ENCODE measurements at places on chromosomes 2 and 18.

DNA sequence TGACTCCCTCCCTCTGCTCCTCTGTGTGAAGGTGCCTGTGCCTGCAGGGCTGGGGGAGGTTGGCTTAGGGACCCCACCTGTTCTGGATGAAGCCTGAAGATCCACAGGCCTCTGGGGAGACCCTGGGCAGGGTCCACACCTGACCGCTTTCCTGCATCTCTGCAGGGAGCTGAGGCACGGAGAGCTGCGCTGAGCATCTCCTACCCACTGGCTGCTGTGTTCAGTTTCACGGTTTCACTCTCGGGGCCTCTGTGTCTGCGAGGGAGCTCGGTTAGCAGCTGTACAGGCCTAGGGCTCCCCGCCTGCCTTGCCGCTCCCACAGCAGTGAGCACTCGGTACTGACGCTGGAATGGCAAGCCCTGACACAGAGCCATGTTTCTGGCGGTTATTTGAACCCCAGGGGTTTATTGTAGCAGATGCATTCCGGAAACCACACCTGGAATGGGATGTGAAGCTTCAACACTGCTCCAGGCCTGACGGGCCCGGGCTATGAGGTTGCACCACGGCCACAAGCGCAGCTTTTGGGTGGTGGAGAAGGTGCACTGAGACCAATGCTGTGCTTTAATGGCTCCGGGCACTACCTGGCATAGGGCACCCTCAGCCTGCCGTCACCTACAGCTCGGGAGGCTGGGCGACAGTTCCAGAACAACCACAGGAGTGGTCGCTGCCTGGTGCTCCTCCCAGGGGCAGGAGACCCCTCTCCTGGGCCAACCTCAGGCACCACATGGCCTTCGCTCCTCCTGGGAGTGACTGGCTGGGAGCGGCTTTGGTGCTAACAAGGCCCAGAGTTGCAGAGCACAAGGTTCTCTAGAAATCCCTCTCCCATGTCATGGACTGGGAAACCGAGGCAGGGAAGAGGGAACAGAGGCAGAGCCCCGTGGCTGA, 257.9 kb downstream of the NDUFA10 start:
- DNase-seq, result no peak

DNA sequence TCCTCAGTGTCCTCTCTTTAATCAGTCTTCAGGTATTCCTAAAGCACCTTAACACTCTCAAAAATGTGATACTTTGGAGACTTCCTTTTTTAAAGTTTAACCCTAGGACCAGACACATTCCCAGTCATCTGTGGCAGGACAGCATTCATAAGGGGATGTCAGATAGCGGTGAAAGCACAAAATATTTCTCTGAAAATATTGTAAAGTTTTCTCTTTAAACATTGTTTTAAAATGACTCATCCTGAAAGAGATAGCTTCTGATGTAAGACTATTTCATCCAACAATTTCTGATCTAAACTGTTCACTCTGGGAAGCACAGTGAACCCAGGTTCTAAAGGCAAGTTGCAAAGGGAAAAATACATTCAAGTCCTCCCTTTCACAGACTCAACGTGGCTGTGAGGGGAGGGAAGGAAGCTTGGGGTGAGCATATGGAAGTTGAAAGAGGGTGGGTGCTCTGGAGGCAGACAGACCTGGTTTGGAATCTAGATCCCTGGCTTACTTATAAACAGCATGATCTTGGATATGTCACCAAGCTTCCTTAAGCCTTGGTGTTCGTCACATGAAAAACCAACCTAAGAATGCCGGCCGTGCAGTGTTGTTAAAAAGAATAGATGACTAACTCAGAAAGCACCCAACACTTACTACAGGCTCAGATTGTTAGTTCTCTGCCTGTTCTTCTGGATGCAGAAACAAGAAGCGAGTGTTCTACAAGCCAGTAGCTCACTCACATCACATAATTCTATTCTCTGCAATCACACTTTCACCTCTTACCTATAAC, 12.1 kb downstream of the GALNT14 start:
- DNase-seq, result no peak

- DNase-seq, result no peak
These were observed 239.4 kb upstream of the LYPD1 start for GRCh38 chr2:132909427-132909826.

- DNase-seq, result peak; percentile 9
These were observed 47.5 kb downstream of the ZNF638 start for GRCh38 chr2:71379086-71379485.

DNA sequence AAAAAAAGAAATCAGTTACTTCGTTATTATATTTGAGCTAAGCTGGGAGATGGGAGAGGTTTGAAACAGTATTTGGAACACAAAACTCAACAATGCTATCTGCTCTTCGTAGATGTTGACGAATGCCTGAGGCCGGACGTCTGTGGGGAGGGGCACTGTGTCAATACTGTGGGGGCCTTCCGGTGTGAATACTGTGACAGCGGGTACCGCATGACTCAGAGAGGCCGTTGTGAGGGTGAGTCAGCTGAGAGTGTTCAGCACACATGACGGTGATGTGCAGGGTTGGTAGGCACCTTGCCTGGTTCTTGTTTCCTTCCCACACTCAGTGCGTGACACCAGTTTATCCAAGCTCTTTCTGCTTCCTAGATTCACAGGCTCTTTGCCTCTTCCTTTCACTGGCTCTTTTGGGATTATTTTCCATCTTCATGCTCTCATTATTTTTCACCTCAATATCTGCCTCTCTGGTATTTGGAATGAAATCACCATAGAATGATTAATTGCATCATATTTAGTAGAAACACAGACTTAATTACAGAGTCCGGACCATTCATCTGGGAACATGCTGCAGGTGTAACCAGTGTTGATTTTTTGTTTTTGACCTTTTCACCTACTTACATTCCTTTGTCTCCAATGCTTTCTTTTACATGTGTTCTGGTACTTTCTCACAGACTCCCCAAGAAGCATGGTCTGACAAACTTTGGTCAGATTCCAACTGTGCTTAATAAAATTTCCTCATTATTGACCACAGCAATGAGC, 200.6 kb upstream of the RASGRP3 start:
- DNase-seq, result peak; percentile 89

Data from NCI-H460 (cell line).